Activated CD8-positive, alpha-beta memory T cell treated with anti-CD3 and anti-CD28 coated beads for 4 hours (primary cell): ENCODE measurements at places on chromosomes 4 and X.

DNA sequence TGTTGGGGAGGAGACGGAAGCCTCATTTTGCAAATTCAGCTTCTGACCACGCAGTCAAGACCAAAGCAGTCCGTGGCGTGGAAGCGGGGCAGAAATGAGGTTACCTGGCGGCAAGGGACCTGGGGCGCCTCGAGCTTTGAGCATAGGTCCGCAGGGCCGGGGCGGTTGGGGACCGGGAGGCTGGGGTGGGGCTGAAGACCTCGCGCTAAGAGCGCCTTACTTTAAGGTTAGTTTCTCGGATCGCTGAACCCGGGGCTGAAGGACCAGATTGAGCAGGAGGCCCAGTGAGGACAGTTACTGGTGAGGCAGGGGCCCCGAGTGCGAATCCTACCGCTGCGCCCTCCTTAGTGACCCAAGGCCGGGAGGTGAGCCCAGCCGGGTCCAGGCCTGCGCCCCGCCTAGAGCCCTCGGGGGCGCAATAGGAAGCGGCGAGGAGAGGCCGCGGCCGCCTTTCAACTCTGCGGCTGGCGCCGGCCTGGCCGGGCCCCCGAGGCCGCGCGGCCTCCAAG is 7.5 kb downstream of the MSX1 start:
- no peak for DNase-seq

DNA sequence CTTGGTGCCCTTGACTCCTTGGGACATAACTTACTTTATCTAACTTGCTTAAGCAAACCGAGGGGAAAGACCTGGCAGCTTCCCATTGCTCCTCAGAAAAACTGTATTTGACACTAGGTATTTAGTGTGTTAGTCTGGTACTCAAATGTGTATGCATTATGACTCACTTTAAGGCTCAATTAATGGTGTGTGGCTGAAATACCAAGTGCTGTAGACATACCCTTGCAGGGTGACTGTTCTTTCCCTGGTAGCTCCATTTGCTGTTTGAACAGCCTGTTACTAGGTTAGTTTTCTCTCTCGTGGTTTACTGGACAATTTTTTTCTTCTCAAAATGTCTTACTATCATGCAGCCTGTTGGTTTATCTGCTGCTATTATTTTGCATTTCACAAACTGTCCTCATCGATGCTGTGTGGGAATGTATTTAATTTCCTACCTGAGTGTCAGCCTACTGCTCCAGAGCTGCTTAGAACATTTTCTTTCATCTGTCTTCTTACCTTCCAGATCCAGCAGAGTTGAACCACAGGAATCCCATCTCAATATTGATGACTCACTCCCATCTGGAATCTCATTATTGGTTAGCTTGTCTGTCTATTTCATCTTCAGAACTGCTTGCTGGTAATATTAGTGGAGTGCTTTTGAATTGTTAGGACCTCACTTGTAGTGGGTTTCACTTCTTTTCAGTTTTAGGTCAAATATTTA is 158.0 kb upstream of the FAT1 start:
- DNase-seq = no peak

- DNase-seq = no peak
These were observed 12.2 kb upstream of the ODAM start for GRCh38 chr4:70183168-70183939.

- no peak for DNase-seq
These were observed 53.8 kb upstream of the ABCG2 start for GRCh38 chr4:88212253-88212561.

DNA sequence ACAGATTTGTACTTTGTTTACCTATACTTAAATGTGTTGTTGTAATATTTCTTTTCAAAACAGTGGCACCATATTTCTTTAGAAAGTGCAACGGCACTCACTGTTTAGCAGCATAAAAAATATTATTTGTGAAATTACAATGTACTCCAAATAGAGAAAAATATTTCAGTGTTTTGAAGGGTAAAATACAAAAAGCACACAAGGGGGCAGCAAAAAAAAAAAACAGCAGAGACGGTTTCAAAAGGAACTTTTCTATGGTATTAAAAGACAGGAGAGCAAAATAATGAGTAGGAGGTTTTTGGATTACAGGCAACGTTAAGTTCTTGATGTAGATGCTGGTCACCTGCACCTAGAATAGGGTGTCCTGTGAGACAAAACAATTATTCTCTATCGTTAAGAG is 2.0 kb downstream of the NUDT11 start:
- no peak for DNase-seq

- no peak for DNase-seq
These were observed 37.0 kb upstream of the GPRIN3 start for GRCh38 chr4:89344571-89344970.

GRCh38 chrX:10047133-10047532 is 80.0 kb downstream of the CLDN34 start:
- no peak for DNase-seq

GRCh38 chrX:55908661-55909212 is 191.2 kb downstream of the RRAGB start:
- DNase-seq = no peak

DNA sequence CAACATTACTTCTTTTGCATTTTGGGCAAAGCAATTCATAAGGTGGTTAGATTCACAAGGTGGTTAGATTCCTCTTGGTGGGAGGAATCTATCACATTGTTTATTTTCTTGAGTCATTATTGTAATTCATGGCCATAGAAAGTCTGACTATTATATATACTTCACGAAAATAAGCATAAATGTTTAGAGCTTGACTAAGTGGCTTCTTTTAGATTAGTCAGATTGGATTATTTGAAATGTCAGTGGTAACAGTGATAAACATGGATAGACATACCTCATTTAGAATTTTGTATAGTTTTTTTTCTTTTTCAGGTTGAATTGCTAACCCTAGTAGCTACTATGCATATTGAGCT is 24.9 kb upstream of the DYNLT3 start:
- DNase-seq = no peak

GRCh38 chrX:46328133-46328532 is 217.1 kb downstream of the ZNF674 start:
- DNase-seq = no peak

GRCh38 chrX:151085207-151085606 is 91.2 kb upstream of the GPR50 start:
- DNase-seq = no peak

DNA sequence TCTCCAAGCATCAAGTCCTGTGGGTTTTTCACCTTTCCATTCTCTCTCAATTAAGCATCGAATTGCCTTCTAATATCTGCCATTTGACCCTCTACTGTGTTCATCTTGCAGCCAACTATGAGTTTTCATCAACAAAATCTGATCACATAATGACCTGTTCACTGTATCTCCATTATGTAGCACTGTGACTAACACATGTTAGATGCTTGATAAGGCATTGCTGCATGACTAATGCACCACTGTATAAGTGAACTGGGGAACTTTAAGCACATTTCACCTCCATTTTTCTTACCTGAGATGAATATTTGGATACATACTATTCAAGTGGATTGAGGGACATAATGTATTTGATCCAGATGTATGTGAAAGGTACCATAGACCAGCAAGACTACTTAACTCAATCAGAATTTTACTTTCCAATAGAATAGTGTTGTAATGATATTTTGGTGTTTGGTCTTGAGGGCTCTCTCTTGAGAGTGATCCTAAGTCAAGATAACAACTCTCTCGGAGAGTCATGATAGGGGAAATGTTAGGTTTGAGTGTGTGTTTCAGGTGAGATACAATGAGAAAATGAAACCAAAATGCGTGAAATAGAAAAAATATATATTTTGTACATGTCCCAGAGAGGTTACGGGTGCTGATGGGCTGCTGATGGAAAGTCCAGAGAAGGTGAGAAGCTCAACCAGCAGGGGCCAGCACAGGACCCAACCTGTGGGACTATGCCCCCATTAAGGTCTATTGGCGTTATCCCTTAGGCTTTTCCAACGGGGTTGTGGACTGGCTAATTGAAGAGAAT is 60.2 kb upstream of the HS3ST1 start:
- DNase-seq = no peak

GRCh38 chr4:141810038-141810711 is 173.8 kb downstream of the IL15 start:
- DNase-seq = no peak

DNA sequence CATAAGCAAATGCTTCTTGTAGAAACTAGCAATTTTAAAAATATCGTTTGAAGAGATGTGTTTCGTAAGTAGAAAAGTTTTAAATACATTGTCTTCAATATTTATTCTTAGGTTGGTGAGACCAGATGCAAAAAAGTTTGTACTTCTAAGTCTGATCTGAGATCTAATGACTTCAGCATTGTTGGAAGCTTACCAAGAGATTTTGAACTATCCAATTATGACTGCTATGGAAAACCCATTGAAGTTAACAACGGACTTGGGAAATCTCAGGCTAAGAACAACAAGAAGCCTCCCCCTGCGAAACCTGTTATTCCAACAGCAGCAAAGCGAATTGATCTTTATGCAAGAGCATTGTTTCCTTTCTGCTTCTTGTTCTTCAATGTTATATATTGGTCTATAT is 50.2 kb upstream of the GRIA2 start:
- DNase-seq = no peak

DNA sequence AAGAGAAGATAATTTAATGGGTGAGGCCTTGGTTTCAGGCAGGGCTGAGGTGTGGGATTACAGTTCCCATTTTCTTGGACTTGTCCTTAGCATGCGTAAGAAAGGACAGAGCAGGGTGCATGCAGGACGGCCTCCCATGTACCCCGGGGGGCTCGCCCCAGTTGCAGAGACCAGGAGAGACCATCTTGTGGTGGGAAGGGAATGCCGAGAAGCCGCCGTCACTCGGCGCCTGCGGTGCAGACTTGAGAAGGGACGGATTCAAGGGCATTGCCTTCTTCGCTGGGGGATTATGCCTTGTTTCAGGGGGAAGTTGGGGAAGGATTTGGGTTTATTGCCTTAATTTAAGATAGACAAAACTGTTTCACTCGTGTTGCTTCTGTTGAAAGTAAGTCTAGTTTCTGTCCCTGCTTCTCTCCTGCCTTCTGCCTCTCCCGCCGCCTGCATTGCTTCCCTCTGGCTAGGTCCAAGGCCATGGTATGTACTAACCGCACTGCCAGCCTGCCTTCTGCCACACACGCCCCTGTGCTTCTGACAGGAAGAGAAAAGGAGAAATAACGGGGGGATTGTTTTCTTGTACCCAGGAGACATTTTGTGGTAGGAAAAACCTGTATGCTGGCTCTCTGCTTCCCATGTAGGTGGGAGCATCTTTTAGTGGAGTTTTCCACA is 175.9 kb downstream of the DCLK2 start:
- no peak for DNase-seq

DNA sequence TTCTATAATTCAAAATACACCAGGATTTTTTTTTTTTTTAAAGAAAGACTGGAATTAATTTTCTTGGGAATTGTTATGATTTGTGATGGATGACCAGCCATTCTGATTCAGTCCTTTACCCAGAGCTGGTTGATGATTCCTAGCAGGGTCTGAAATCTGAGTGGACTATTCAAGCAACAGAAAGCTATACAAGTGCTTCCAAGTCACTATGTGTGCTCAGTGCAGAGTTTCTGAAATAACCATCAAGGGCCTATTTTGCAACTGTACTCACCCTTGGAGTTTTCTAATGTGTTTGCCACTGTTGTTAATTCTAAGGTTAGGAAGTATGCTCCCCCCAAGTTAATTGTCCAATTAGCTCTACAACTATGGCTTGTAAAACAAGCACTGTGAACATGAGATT is 137.7 kb upstream of the RAPGEF2 start:
- no peak for DNase-seq

- no peak for DNase-seq
These were observed 302.9 kb downstream of the PCDH7 start for GRCh38 chr4:31023109-31023508.

- no peak for DNase-seq
These were observed 1.5 kb upstream of the NR3C2 start for GRCh38 chr4:148443512-148444295.

- no peak for DNase-seq
These were observed 22.6 kb upstream of the CLCN4 start for GRCh38 chrX:10133980-10134676.

DNA sequence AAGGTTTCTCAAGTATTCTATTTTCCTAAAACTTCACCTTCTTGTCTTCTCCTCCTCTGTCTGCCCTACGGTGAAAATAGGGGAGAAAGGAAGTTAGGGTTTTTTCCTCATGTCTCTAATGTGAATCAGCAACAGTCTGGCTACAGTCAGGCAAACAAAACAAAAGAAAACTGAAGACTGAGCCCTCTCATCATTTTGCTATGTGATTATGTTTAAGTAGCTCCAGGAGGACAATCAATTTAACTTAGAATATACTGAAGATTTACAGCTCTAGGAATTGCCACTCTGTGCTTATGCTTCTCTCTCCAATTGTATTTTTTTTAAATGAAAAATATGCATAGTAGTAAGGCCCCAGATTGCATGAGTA is 316.2 kb downstream of the GPAT3 start:
- DNase-seq = no peak

GRCh38 chr4:158860856-158861255 is 92.0 kb downstream of the FNIP2 start:
- DNase-seq = no peak

DNA sequence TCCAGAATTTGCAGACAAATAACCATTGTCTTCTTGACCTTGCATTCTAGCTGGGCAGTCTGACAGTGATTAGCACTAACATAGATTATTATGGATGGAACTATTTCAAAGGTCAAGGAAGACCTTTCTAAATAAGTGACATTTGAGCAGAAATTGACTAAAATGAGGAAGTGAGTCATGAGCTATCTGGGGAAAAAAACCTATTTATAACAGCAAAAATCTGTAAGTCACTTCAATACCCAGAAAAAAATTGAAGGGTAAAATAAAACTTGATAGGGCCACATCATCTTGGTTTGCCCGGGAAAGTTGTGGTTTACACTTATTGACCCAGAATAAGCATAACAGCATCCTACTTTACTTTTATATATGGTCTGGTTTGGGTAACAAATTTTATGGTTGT is 414.6 kb upstream of the HS3ST1 start:
- DNase-seq = no peak

GRCh38 chr4:186584912-186585311 is 29.5 kb upstream of the MTNR1A start:
- no peak for DNase-seq

- no peak for DNase-seq
These were observed 100.3 kb downstream of the F11 start for GRCh38 chr4:186366326-186366725.

GRCh38 chrX:32281853-32282252 is 929.5 kb downstream of the DMD start:
- DNase-seq = no peak

- DNase-seq = no peak
These were observed 24.6 kb downstream of the ETDB start for GRCh38 chrX:135095715-135096114.

GRCh38 chrX:24229976-24230375 is 80.4 kb downstream of the ZFX start:
- DNase-seq = no peak

- no peak for DNase-seq
These were observed 33.3 kb downstream of the CLDN22 start for GRCh38 chr4:183286590-183287308.

GRCh38 chr4:164204434-164204833 is 549.5 kb upstream of the SMIM31 start:
- DNase-seq = no peak

DNA sequence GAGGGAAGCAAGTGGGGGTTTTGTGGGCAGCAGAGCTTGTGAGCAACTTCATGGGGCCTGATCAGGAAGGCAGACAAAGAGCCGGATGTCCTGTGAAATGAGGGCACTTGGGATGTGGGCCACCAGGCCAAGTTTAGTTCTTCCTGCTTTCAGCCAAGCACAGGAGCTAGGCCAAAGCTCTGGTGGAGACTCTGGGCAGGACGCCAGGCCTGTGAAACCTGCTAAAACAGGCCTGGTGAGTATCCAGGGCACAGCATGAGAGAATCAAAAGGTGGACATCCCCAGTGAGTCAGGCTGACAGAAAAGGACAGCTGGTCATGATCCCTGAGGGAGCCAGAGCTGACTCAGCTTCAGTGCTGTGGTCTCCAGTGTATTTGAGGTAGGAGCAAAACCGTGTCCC is 95.7 kb downstream of the NPNT start:
- no peak for DNase-seq
